ENCODE measurements at places on chromosomes 7 and 10.
A peak's percentile ranks its signal among the peaks of the same experiment; 100 is the strongest.

DNA sequence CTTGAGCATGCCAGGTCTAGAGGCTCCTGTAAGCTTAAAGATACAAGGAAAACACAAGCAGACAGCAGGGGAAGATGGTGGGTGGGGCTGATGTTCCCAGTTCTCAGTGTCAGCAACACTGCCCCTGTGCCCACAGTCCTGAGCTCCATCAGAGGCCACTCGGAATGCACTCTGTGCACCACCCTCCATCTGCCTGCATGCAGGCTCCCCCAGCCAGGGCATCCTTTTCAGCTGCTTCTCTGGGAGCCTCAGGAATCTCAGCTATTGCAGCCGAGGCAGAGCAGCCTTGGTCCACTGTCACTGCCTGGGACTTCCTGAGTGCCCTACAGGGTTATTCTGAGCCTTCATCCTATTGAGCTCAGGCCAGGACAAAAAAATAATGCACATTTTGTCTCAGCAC is 22.2 kb downstream of the LBX1 start:
- no peak for DNase-seq

DNA sequence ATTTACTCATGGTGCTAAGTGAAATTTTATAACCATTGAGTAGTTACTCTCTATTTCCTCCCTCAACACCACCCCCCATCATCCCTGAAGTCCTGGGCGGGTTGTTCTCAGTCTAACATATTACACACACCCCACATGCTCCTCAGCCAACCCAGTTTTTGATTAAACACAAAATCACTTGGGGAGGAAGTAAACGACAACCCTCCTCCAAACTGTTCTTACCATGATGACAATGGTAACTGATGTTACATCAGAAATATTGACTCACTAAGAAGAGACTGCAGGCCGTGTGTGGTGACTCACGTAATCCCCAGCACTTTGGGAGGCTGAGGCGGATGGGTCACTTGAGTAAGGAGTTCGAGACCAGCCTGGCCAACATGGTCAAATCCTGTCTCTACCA is 44.2 kb downstream of the RAB11FIP2 start:
- peak; percentile 51 for DNase-seq

DNA sequence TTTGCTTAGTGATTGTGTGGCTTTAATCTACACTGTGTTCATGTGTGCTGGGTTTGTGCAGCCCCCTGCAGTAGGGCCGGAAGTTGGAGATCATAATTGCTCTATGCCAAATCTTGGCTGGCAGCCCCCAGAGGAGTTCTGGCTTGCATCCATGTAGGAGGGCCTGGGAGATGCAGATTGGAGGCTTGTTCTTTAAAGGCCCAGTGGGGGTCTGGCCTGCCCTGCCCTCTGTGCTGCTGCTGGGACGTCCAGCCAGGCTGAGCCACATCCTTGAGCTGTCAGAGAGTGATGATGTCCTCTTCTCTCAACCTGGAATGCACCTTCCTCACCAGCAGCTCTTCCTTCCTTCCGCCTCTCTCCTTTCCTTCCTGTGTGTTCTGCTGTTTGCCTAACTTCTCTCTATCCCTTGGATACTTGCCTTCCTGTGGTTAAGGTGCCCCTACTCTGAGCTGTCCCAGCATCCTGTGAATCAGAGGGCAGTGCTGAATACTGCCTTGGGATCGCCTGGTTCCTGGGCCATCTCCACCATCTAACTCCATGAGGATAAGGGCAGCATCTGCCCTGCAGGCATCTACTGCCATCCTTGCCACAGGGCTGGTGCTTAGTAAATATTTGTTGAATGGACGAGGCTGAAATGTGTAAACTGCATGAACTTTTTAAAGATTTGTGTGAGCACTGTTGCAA is 30.2 kb downstream of the DOCK1 start:
- DNase-seq: peak; percentile 51

DNA sequence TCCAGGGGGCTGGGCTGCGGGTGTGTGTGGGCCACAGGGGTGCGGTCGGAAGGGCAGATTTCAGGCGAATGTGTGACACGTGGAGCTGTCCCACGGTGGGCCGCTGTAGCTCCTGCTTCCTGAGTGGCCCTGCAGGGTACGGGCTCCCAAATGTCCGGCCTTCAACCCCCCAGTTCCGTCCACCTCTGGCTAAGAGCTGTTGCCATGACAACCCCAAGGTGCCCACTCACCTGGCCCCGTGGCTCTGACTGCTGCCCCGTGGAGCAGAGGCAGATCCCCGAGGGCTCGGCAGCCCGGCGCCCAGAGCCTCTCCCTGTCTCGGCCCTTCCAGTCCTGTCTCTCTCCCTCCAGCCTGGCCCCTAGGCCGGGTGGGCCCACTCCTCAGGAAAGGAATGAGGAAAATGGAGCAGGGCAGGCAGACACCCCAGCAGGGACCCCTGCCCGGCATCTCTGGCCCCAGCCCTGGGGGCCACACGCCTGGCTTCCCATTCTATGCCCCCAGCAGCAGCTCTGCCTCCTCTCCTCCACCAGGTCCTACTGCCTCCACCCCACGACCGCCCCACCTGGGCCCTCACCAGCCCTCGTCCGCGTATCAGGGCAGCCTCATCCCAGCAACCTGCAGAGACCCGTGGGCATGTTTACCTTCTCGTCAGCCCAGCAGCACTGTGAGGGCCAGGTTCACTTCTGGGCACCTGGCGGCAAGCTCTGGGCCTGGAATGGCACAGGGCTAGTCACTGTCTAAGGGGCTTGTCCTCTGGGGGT is 215.6 kb downstream of the ELFN1 start:
- DNase-seq: no peak

GRCh38 chr10:114682532-114682931 is 24.5 kb upstream of the ABLIM1 start:
- DNase-seq: peak; percentile 60

DNA sequence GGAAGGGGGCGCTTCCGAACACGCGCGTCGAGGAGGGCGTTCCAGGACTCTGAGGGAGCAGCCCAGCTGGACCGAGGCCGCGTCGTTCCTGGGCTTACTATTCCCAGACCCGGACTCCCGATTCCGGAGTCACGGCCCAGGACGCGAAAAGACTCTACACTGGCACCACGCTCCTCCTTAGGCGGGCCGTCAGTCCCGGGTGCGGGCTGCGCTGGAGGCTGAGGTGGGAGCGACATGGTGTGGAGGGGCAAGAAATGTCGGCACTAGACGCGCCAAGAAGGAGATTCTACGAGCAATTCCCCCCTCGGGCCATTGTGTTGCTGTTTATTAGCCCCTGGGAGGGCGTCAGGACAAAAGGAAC is 584 bp upstream of the RUNDC3B start:
- DNase-seq: no peak

DNA sequence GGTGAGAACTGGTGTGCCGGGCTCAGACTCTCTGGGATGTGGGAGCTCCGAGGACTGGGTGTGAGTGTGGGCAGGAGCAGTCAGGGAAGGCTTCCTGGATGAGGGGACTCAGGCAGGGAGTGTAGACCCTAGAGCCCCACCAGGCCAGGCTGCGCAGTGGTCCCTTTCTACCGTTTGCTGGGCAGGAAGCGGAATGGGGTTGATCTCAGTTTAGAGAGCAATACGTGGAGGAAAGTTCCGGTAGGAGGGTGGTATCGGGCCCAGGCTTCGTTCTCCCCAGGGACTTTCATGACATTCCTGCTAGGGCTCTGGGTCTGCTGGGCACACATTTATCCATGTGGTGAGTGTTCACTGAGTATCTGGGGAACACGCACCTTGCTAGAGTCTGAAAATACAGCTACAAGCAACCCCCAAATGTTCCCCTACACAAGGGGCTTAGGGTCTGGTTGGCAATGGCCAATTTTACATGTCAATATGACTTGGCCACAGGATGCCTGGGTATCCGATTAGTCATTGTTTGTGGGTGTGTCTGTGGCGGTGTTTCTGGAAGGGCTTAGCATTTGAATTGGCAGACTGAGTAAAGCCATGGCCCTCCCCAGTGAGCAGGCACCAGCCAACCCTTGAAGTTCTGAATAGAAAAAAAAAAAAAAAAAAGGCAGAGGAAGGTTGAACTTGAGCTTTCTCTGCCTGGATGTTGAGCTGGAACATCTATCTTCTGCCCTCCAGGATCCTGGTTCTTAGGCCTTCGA is 20.8 kb downstream of the GHRHR start:
- peak; percentile 64 for DNase-seq

DNA sequence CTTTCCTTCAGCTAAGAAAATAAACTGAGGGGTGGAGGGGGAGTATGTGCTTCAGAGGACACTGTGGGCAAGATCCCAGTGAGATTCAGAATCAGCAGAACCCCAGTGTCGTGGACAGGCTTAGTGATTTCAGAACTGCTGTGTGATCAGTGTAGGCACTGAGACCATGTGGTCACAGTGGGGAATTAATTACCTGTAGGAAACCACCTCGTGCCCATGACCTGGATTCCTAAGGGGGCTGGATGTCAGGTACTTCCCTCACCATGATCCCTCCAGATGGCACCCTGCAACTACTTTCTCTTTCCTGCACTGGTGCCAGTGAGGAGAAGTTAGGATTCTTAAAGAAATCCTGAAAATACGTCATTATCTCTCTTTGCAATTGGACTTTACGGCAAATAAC is 64.4 kb downstream of the HBP1 start:
- DNase-seq: no peak

DNA sequence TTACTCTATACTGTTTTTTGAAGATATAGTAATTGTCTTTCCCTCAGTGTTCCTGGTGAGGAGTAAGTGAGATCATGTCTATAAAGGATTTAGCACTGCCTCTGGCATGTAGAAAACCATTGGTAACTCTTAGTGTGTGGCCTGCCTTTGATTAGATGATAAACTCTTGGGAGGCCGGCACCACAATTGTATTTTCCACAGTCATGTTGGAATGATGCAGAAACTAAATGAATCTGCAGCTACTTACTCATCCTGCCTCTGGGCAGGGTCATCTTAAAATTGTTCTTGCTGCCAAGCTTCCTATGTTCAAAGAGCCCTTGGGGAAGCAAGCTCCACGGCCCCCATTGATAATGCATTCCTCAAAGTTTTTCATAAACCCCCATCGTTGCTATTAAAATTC is 204.6 kb downstream of the ANKRD7 start:
- DNase-seq: no peak

DNA sequence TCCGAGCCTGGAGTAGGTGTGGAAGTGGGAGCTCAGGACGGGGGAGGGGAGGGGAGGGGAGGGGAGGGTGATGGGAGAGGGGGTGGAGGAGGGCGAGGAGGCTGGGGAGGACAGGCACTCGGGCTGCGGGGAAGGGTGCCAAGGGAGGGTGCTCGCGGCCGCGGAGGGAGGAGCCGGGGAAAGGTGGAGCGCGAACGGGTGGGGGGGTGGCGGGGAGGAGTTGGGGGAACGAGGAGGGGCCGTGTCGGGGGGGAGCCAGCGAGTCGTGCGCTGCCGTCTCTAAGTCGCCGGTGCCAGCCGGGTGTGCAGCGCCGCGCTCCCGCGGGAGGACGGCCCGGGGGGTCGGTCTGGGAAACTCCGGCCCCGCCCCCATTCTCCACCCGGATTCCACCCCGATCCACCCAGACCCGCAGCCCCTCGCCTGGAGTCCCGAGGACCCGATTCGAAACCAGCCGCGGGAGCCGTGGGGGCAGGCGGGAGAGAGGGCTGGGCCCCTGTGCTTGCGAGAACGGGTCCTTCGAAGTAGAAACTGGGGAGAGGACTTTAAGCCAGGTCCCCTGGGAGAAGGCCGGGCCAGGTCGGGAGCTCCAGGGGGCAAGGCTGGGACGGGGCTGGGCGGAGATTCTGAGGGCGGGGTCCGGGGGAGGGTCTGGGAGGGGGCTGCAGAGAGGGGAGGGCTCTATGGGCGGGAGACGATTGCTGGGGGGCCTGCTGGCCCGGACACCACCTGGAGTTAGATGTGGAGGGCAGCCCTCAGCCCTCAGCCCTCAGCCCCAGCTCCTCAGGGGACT is at the start of gene ZNF467:
Gene ZNF467 (minus strand): TSS at position 143 of the 791 bp plus-strand sequence. CDS start 2,556 bp downstream, outside the sequence.
- peak; percentile 62 for DNase-seq

GRCh38 chr10:120689777-120690529 is 161.2 kb upstream of the WDR11 start:
- peak; percentile 20 for DNase-seq

DNA sequence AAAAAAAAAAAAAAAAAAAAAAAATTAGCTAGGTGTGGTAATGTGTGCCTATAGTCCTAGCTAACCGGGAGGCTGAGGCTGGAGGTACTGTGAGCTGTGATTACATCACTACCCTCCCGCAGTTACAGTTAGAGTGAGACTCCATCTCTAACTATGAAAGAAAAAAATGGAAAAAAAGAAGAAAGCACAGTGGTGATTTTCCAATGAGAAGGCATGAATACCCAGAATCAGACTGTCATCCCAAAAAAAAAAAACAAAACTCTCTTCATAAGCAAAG is 269.9 kb upstream of the MKLN1 start:
- no peak for DNase-seq

DNA sequence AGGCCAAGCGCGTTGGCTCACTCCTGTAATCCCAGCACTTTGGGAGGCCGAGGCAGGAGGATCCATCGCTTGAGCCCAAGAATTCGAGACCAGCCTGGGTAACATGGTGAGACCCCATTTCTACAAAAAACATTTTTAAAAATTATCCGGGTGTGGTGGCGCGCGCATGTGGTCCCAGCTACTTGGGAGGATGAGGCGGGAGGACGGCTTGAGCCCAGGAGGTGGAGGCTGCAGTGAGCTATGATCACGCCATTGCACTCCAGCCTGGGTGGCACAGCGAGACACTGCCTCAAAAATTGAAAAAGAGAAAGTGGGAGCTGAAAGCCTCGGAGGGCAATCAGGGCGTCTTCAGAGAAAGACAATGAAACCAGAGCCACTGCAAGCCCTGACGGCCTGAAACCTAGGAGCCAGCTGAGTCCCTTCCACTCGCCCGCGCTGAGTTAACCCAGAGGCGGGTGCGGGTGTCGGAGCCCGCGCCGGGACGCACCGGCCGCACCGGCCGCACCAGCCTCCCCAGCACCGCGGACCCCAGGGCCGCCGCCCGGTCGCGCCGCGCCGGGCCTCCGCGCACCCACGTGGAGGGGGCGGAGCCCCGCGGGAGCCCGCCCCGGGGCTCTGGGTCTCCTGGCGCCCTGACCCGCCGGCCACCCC is 22.4 kb downstream of the ZFAND2A start:
- no peak for DNase-seq

GRCh38 chr7:3551536-3551935 is 250.5 kb downstream of the SDK1 start:
- DNase-seq: no peak

- DNase-seq: no peak
Observed at GRCh38 chr10:84015877-84016595, 123.3 kb upstream of the GHITM start.

DNA sequence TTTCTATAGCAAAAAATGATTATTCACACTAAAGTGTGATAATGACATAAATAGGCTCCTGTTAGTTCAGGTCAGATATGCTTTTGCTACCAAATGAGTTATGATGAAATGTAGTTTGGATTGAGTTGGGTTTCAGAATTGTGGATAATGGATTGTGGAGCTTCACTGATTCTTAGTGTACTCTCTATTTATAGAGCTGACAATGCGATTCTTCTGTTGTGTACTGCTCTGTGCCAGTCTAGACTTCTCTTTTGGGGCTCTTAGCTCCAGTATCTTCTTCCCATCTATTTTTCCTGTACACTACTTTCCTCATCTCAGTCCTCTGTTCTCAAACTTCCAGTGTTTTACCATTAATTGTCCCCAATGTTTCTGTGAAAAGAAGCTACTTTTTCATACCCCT is 7.5 kb downstream of the STMP1 start:
- no peak for DNase-seq

GRCh38 chr7:132234711-132235110 is 341.6 kb downstream of the PLXNA4 start:
- DNase-seq: peak; percentile 20

- peak; percentile 75 for DNase-seq
Observed at GRCh38 chr10:97072851-97073665, 112.7 kb downstream of the SLIT1 start.

GRCh38 chr7:50303335-50304128 is 984 bp upstream of the IKZF1 start:
- no peak for DNase-seq

Measured in fibroblast of lung (primary cell).